ENCODE measurements at places on chromosomes 13 and 19.

DNA sequence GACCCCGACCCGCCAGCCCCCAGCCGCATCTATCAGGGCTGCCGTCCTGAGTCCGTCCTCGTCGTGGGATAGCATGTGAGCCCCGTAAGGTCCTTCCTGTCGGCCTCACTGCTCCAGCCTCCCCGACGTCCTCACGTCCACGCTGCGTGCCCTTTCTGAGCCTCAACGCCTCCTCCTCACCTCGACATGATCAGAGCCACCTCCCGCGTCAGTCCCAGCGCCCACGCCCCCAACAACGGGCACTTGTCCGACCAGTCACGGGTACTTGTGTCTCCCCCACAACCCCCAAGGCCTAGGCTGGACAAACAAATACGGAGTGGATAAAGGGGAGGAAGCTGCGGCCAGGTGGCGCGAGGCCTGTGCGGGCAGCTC, 665 bp downstream of the ZNF497 start:
- DNase-seq = no peak

DNA sequence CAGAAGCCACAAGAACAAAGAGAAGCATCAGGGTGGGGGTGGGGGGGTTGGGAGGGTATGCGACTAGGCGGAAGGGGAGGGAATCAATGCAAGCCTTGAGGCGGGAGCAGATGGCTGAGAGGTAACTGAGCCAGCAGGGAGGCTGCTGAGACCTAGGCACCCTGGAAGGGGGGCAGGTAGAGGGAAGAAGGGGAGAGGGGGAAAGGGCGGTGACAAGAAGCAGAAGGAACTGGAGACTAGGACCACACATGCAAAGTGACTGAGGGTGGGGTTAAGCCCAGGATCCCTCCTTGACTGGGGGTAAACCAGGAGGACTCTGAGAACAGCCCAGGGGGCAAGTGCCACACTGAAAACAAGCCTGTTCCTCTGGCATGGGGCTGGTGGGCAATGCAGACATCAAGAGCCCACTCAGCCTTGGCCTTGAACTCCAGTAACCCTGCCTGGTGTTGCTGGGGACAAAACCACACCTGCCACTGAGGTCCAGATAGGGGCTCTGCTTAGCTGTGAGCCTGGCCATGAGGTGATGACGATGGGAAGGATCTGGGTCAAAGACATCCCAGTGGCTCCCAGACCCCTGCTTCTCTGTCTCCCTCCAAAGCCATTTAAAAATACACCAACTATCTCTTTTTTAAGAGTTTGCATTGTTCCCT, 20.3 kb downstream of the OPA3 start:
- DNase-seq = no peak

DNA sequence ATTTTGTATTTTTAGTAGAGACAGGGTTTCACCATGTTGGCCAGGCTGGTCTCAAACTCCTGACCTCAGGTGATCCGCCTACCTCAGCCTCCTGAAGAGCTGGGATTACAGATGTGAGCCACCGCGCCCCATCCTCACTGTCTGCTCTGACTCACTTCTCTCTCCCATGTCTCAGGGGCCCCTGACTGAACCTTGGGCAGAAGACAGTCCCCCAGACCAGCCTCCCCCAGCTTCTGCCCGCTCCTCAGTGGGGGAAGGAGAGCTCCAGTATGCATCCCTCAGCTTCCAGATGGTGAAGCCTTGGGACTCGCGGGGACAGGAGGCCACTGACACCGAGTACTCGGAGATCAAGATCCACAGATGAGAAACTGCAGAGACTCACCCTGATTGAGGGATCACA, 5.0 kb downstream of the SIGLEC9 start:
- DNase-seq = no peak

GRCh38 chr13:36915106-36915505, 4.9 kb downstream of the SMAD9 start:
- no peak for DNase-seq

GRCh38 chr13:29767006-29767405, 83.4 kb downstream of the UBL3 start:
- no peak for DNase-seq

All from NCI-H1436 treated with DMSO at 0.1 percent for 48 hours (cell line).